Cortex of kidney (tissue), 1 donor: ENCODE measurements at places on chromosomes 5 and 9.

GRCh38 chr9:134004881-134005280 lies 12.8 kb upstream of the VAV2 start:
- no peak for DNase-seq

DNA sequence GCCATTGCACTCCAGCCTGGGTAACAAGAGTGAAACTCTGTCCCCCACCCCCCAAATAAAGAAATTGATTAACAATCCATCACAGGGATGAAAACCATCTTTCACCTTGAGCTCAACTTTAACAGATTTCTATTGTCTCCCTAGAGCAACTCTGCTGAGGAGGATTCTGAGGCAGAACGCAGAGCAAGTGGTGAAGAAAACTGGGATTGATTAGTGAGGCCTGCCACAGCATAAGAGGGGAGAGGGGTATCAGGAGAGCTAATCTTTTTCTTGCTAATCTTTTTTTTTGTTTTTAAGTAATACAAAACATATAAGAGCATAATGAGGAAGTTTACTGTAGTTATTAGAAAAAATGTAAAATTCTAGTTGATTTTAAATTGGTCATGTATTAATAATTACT lies 8.9 kb downstream of the TXNDC8 start:
- no peak for DNase-seq

DNA sequence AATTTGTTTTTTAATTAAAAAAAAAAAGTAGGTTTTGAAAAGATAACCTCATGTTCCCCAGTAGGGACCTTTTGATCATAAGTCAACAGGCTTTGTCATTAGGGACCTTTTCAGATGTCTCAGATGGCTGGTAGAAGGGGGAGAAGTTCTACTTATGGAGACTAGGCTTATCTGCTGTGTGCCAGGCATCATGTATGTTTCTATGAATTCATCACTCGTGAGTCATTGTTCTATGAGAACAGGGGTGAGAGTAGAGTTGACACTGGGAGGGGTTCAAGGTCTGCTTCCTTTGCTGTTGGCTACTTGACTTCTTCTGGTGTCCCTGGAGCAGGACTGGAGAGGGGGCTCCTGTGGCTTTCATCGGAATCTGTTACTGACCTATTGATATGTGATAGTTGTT lies 138.8 kb downstream of the KDM4C start:
- no peak for DNase-seq

DNA sequence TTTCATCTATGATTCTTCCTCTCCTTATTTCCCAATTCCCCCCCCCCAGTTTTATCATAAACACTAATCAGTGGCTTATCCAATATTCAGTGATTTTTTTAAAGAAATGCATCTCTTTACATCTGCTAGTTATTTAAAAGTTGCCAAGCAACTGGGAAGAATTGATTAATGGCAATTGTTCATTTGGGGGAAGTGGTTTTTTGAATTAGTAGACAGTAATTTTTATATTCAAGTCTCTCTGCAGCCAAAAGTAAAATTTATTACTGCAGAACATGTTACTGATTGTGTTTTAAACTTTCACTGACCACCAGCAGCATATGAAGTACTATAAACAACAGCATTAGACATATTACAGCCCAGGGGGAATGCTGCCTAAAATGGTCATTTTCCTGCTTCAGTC lies 308.8 kb upstream of the NREP start:
- DNase-seq: no peak

- no peak for DNase-seq
These were observed 16.4 kb downstream of the MAN2A1 start for GRCh38 chr5:109706095-109706494.

- DNase-seq: no peak
These were observed 212.1 kb downstream of the IZUMO3 start for GRCh38 chr9:24333629-24334028.

GRCh38 chr5:180522330-180522729 lies 28.2 kb downstream of the CNOT6 start:
- DNase-seq: no peak

DNA sequence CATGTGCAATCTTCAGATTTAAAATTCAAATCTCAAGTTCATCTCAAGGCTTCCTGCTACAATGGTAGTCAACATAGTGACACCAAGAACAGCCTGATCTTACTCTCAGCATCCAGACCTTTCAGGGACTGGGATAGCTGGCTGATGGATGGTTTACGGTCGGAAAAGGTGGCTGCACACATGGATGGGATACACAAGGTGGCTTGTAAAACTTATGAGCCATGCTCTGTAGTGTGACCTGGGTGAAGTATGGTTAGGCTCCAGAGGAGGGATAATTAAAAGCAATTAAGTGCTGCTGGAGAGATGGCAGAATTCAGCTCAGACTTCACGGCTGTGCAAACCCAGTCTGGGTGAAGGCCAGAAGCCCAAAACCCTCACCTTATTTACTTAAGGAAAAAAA lies 379.5 kb downstream of the NFIB start:
- no peak for DNase-seq

DNA sequence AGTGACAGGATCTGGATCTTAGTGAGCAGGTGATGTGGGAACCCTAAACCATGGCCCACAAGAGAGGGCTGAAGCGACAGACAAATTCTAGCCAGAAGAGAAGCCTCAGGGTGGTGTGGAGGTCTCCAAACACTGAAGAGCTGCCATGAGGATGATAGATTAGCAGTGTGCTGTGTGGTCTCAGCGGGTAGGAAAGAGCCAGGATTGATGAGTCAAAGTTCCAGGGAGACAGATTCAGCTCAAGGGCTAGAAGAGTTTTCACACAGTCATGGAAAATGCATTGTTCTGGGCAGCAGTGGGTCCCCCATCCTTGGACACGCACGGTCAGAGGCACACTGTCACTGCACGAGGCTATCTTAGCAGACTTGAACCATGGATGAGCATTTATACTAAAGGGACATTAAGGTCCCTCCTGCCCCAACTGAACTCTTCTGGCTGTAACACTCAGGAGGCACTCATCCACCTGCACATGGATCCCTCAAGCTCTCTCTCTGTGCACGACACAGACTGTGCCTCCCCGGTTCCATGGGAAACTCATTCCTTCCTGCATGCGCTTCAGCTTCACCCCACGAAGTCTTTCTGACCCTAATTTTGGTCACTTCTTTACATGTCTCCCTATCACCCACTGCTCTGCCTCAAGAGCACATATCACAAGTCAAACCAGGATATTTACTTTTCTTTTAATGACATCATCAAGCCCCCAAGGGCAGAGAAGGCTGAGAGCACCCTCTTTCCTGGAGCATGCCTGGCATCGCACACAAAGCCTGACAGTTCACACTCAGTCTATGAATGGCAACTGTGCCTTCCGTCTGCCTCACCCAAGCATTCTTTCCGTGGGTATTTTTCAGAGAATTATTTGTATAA lies 84.8 kb downstream of the TLE1 start:
- no peak for DNase-seq

DNA sequence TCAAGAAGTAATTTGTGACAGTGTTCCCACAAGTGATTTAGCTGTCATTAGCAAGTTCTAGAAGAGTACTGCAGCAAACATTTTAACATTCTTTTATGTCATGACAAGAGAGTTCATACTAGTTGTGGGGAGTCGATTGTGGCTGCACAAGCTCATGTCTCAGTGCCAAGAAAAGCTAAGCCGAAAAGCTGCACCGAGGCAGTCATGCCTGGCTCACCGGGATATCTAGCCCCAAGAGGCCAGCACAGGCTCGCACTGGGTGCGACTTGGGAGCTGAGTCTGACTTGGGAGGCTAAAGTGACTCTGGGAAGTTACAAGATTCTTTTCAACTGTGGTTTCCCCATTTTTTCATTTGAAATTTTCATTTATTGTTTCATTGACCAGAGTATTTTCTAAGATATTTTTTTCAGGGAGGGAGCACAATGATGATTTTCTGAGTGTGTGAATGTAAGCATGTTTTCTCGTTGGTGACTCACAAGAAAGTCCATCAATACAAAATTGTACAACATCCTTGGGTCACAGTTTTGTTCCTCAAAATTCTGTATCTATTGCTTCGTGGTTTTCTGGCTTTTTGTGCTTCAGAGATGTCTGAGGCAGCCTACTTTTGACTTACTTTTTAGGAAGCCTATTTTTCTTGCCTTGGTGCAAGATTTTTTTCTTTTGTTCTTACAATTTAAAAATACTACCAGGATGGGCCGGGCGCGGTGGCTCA lies 18.7 kb downstream of the CAST start:
- no peak for DNase-seq

DNA sequence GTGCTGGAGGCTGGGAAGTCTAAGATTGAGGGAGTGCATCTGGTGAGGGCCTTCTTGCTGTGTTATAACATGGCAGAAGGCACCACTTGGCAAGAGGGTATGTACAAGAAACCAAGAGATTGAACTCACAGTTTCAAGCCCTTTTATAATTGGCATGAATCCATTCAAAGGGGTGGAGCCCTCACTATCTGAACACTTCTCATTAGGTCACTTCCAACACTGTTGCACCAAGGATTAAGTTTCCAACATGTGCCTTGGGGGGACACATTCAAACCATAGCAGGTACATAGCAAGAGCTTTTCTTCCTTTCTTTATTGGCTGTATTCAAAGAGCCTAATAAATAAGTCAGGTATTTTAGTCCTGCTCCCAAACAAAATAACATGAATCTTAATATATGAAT lies 62.7 kb downstream of the PRELID2 start:
- DNase-seq: no peak

DNA sequence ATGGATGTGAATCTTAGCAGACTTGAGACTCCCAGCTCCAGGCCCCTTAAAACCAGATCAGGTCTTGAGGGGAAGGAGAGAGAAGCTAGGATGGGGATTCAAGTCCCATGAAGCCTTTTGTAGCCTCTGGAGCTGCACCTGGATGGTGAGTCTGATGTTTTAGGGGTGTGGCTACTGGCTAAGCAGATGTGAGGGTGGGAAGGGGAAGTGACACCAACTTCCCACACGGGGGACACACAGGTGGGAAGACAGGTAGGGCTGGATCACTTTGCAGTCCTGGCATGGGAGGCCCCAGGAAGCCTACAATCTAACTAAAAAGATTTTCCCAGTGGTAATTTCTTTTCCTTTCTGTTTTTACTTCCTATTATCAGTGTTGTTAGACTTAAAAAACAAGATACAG lies 38.7 kb upstream of the UBAP2 start:
- DNase-seq: no peak

DNA sequence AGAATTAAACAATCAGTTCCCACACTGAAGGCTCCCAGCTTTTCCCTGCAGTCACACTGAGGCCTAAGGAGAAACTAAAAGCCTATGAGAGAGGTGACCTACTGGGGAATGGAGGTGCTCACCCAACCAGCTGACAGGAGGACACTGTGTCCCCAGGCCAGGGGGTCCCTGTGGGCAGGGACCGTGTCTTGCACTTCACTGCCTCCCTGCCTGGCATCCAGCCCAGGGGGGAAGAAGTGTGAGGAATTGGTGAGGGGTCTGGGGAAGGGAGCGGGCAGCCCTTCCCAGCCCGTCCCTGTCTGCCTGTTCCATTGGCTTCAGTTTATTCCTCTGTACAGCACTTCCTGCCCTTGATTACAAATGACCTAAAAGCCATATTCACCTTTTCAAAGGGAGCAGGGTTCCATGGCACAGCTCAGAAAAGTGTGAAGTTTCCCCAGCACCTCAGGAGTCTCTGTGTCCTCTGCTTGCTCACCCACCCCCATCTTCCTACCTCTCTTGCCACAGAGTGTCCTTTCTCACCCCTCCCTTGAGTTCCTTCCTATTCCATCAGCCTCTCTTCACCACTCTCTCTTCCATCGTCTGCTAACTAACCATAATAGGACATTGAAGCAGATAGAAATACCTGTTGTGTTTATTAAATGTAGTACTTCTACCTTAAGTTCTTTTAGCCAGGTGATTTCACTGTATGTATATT lies 12.9 kb downstream of the OTULINL start:
- no peak for DNase-seq

DNA sequence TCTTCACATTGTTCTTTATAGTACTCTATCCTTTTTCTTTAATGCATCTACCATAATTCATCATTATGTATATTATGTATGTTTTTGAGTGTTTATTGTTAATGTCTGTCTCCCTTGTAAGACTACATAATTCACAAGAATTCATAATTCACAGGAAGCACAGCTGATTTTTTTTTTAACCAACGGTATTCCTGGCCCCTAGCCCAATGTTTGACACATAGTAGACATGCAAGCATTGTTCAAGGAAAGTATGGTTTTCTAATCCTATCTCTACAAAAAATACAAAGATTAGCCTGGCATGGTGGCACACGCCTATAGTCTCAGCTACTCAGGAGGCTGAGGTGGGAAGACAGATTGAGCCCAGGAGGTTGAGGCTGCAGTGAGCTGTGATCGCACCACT lies 160.6 kb downstream of the PPP2R2B start:
- DNase-seq: no peak

GRCh38 chr9:91711755-91712601 lies 238.1 kb downstream of the ROR2 start:
- no peak for DNase-seq

- DNase-seq: no peak
These were observed 56.7 kb downstream of the LRSAM1 start for GRCh38 chr9:127507751-127508648.

- DNase-seq: no peak
These were observed 49.3 kb downstream of the CTNND2 start for GRCh38 chr5:11854936-11855335.

- DNase-seq: no peak
These were observed 630.2 kb upstream of the DMAC1 start for GRCh38 chr9:8429768-8430167.

DNA sequence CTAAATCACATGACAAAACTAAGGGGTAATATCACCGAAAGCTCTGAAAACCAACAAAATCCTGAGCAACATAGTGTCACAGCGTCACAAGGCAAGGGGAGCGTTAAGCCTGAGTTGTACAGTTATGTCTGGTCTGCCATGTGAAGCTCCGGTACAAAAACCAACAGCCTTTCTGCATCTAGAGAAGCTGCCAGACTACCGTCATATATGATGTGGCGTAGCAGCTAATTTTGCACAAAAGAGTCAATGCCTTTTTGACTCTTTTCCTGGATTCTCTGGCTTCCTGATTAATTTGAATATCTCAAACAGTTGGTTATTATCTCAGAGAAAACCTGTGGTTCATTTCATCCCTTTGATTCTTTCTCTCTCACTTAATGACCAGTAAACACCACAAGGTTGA lies 16.0 kb upstream of the ATP10B start:
- no peak for DNase-seq

- no peak for DNase-seq
These were observed 535.9 kb upstream of the FTMT start for GRCh38 chr5:121315786-121316185.

GRCh38 chr5:180026734-180027458 lies 44.7 kb downstream of the RNF130 start:
- no peak for DNase-seq
